ENCODE measurements at places on chromosomes 6 and 20.

DNA sequence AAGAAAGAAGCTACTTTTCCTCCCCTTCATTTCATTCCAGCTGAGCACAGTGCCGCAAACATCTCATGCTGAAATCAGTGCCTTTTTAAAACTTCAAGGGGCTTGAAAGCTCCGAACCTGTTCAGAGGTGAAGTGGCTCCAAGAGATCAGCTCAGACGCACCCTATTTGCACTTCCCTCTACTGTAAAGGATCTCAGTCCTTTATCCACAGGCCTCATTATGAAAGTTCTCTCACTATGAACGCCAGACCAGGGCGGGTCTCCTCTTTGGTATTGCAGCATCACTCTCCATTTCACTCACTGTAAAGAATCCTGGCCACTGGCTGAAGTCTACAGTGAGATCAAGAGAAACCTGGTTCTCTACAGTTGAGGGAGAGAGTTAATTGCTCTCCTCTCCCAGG, 232.7 kb upstream of the POU3F2 start:
- no peak for ATAC-seq

DNA sequence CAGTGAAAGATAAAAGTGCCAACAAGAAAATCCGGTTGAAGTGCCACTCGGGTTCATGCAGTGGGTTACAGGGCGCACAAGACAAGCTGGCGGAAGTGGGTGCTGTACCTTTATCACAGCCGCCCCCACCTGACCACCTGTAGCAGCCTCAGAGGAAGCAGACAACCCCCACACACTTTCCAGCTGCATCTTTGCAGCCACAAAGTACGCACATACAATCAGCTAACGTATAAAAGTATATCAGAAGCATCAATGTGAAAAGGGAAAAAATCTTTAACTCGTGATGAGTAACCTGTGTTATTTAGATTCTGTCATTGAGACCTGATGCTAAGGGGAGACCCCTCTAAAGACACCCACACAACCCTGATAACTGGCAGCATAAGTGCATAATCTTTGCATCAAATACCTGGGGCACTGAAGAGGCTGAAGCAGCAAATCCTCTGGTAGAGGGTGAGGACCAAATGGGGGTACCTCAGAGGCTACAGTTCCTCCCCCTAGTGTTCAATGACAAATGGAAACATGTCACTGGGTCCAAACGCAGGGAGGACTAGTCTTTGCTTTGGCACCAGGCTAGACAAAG, 22.1 kb downstream of the BACH2 start:
- ATAC-seq: no peak

DNA sequence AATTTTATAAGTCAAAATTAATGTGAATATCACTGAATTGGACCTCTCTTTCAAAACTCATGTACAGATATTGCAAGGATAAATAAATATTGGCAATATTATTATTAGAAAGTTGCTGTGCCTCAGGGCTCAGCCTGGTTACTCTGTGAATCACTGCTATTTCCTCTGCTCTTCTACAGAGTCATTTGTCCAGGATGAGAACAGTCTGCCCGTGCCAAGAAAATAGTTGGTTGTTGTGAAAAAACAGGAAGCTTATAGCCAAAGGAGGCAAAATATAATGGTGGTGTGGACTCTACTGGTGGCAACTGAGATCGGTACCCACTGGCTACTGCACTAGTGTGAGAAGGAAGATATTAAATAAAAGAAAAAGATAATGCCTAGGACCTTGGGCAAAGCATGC, 93.6 kb downstream of the RIMS1 start:
- no peak for ATAC-seq

- ATAC-seq: no peak
Measured at GRCh38 chr6:146594495-146594894, 4.3 kb upstream of the ADGB start.

DNA sequence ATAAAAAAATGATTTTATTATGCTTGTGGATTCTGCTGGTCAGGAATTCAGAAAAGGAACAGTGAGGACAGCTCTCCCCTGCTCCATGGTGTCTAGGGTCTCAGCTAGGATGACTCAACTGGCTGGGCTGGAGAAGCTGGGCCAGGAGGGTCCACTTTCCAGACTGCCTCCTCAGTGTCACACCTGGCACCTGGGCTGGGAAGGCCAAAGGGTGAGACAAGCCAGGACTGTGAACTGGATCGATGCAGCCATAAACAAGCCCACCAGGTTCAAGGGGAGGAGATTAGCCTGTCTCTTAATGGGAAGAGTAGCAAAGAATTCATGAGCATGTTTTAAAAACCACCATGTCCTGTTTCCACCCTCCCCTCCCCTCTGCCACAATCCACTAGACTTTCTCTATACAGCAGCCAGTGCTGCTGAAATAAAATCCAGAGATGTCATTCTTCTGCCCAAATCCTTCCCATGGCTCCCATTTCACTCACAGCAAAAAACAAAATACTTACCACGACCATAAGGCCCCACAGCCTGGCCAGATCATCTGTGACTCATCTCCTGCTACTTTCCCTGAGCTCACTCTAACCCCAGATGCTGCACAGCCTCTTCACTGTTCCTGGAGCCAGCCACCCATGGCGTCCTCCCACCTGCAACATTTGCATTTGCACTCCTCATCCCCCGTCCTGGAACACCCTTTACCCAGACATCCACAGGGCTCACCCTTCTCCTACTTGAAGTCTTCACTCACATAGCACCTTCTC, 13.8 kb downstream of the SPTLC3 start:
- no peak for ATAC-seq

GRCh38 chr20:25136643-25137559, 55.0 kb upstream of the VSX1 start:
- ATAC-seq: peak; percentile 41

GRCh38 chr6:38192487-38192886, 373.0 kb downstream of the ZFAND3 start:
- ATAC-seq: peak; percentile 57

DNA sequence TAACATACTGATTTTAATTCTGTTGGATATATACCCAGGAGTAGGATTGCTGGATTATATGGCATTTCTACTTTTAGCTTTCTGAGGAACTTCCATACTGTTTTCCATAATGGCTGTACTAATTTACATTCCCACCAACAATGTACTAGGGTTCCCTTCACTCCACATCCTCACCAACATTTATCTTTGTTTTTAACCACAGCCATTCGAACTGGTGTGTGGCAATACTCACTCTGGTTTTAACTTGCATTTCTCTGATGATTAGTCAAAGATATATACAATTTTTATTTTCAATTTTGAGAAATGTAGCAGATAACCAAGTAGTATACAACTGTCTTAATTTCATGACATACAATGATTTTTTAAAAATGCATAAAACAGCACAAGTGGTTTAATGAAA, 30.3 kb upstream of the ADGRG6 start:
- no peak for ATAC-seq

GRCh38 chr6:17928514-17929430, 58.7 kb downstream of the KIF13A start:
- peak; percentile 27 for ATAC-seq

- no peak for ATAC-seq
Measured at GRCh38 chr6:134735461-134735860, 214.4 kb downstream of the ALDH8A1 start.

- no peak for ATAC-seq
Measured at GRCh38 chr6:106103728-106104109, 17.6 kb downstream of the PRDM1 start.

GRCh38 chr6:169019727-169020491, 233.7 kb downstream of the THBS2 start:
- no peak for ATAC-seq

DNA sequence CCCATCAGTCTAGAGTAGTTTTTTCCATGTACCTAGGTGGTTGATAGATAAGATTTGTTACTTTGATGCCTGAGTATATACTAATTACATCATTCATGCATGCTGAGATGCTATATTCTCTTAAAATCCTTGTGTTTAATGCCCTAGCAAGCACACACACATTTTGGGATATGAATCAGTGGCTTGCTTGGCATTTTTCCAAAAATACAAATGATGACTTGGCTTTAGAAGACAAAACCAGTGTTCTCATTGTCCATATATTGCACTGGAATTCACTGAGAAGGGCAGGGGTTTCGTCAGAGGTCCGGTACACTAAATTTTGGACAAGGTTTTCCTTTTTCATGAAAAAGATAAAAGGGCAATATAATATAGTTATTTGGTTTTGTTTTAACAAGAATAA, 24.9 kb downstream of the GTPBP2 start:
- no peak for ATAC-seq

GRCh38 chr6:140821196-140821595, 1311.5 kb upstream of the GJE1 start:
- no peak for ATAC-seq

DNA sequence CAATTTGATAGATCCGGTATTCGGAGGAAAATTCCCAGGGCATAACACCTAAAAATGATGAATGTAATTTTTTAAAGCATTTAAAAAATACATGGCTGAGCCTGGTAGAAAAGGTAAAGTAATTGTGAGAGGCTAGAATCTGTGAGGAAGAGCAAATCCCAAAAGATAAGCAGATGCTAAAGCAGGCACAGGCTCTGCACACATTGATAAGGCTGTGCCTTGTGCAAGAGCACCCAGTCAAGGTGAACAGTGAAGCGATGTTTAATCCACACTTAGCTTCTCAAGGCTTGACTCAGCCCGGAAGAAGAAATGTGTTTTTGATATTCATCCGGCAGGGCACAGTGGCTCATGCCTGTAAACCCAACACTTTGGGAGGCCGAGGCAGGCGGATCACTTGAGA, 5.1 kb upstream of the EPB41L2 start:
- ATAC-seq: no peak

GRCh38 chr6:109008537-109009235, 86.0 kb downstream of the SESN1 start:
- peak; percentile 57 for ATAC-seq

DNA sequence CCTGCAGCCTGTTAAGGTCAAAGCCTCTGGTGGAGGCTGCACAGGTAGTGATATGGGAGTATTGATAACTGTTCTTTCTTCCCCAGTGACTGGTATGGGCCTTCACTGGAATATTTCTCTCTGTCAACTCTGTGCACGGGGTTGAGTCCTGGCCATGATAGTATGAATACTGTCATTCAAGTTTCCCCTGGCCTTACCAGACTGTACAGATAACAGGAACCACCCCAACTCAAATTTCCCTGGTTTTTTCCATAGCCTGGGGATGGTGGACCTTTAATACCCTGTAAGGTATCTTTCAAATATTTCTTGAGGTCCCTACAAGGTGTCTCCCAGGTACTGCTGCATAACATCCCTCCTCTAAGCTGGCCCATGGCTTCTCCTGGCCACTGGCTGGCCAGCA, 51.4 kb upstream of the TNFAIP3 start:
- ATAC-seq: no peak

DNA sequence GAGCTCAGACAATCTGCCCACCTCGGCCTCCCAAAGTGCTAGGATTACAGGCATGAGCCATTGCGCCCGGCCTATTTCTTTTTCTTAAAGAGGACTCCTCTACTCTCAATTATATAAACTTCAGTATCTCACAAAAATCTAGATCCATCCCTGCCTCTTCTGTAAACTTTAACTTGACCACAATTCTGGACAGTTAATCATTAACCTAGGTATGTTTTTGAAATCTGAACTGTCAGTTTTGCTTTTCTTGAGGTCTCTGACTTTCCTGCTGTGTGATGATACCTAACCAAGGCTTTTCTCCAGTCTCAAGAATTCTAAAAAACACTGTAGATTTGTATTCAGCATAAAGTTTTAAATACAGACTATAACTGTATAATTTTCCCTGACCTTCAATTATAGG, 388.2 kb upstream of the SYNCRIP start:
- no peak for ATAC-seq

- no peak for ATAC-seq
Measured at GRCh38 chr20:7799862-7800261, 140.4 kb downstream of the HAO1 start.

- peak; percentile 50 for ATAC-seq
Measured at GRCh38 chr20:63085151-63085861, 78.5 kb upstream of the BHLHE23 start.

DNA sequence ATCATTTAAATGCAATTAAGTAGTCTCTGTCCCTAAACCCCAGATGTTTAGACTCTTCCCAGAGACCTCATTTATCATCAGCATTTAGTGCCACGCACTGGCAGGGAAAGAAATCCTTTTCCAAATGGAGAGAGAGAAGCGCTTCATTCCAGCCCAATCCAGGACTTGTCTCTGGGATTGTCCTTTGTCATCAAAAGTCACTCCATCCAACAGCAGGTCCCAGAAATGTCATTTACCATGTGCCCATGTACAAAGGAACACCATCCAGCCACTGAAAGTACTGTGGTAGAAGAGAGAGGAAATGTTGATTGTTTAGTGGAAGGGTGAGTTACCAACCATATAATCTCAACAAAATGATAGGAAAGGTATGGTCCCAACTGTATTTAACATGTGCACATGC, 66.9 kb upstream of the SMIM28 start:
- peak; percentile 31 for ATAC-seq

DNA sequence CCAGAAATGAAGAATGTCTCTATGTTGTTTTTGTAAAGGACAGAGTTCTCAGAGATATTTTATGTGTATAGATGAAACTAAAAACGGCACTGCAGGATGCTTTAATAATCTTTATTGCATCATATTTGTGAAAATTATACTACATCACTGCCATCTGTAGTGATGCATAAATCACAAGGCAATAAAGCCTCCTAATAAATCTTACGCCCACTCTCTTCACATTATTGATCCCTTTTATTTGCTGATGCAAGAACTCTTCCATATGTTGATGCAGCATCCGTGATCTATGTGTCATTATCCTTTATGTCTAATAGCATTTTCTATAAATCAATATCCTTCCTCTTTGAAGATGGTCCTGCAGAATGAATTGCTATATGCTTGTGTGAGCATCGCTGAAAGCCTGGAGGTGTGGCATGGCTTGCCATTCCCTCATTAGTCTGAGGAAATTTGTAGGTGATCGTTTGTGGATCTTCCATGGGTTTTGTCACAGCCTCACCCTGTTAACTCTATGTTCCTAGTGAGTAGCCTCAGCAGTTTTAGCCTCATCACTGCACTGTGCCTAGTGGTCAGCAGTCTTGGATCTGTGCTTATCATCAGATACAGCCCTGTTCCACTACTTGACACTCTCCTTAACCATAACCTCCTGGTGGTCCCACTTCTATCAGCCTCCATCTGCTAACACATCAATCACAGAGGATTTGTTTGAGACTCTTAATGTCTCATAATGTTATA, 983.5 kb downstream of the EYS start:
- ATAC-seq: peak; percentile 83
